Body of pancreas (tissue), 4 donors: ENCODE measurements at places on chromosomes 2 and 18. TPM values are rescaled to one million over a fixed set of nuclear protein-coding genes. Genes with fewer than 3 reads are reported as not detected.
A peak's percentile ranks its signal among the peaks of the same experiment; 100 is the strongest.

Gene TLX2
- total RNA-seq: not detected

Gene CSRNP3
- 5.9 TPM for total RNA-seq

Gene PLB1
- 1.0 TPM for total RNA-seq

Gene SAG
- not detected for total RNA-seq

Gene LRRTM1
- not detected for total RNA-seq

Gene EVX2
- not detected for total RNA-seq

Gene DYNAP
- total RNA-seq: not detected

Gene FAM110C
- 20.4 TPM for total RNA-seq

Gene CFC1
- 16.1 TPM for total RNA-seq

Gene REG3G
- 673 TPM for total RNA-seq

Gene SH3RF3
- total RNA-seq: 5.6 TPM

Gene CRYGD
- total RNA-seq: not detected

Gene SNTG2
- total RNA-seq: 11.9 TPM

DNA sequence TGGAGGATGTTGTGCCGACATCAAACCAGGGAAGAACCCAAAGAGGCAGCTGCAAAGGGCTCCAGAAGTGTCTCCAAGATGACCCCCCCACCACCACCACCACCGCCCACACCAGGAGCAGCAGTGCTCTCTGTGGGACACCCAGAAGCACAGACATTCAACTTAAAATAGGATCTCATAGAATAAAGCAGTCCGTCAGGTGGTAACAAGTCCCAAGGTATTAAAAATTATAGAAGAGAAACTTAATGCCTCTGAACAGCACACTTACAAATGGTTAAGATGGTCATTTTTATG is 155.5 kb upstream of the ID2 start:
- no peak overlapping the region for H3K4me3 ChIP-seq
- no peaks in the 10 kb centered on the region for H3K27me3 ChIP-seq
- no peaks in the 10 kb centered on the region for H3K36me3 ChIP-seq

GRCh38 chr2:242075168-242075567 is 205.6 kb downstream of the RTP5 start:
- no peak overlapping the region for H3K4me3 ChIP-seq
- no peak overlapping the region for H3K27ac ChIP-seq

- H3K4me1 ChIP-seq: peaks cover 15% of the 10 kb centered on the region
- H3K27me3 ChIP-seq: no peaks in the 10 kb centered on the region
- DNase-seq: no peak
- no peaks in the 10 kb centered on the region for H3K36me3 ChIP-seq
- H3K4me3 ChIP-seq: no peak overlapping the region
Measured at GRCh38 chr2:98502556-98503335, 58.1 kb downstream of the INPP4A start.

DNA sequence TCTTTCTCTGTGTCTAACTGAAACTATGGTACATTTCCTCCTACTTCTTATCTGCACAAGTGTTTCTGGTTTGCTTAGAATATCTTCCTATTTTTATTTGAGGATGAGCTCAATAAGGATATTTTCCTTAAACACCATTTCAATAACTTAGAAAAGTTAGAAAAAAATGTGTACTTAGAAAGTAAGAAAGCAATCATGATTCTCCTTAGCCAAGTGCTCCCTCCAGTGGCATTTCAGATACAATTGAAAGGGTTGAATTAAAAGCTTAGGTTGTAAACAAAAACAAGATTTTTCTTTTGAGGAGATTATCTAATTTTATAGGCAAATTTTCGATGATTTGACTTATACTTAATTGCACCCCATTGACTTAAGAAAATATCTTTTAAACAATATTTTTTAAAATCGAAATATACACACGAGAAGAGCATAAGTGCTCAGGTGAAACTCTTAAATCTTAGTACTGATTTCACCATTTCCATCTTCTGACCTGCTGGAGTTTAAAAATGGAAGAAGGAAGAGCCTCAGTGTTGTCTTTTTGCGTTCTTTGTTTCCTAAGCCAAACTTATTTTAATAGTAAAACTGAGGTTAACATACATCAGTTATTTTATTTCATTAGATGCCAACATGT is 26.9 kb downstream of the C18orf63 start:
- H3K27ac ChIP-seq: no peak overlapping the region
- H3K36me3 ChIP-seq: no peaks in the 10 kb centered on the region
- H3K4me1 ChIP-seq: no peaks in the 10 kb centered on the region
- no peaks in the 10 kb centered on the region for H3K27me3 ChIP-seq

DNA sequence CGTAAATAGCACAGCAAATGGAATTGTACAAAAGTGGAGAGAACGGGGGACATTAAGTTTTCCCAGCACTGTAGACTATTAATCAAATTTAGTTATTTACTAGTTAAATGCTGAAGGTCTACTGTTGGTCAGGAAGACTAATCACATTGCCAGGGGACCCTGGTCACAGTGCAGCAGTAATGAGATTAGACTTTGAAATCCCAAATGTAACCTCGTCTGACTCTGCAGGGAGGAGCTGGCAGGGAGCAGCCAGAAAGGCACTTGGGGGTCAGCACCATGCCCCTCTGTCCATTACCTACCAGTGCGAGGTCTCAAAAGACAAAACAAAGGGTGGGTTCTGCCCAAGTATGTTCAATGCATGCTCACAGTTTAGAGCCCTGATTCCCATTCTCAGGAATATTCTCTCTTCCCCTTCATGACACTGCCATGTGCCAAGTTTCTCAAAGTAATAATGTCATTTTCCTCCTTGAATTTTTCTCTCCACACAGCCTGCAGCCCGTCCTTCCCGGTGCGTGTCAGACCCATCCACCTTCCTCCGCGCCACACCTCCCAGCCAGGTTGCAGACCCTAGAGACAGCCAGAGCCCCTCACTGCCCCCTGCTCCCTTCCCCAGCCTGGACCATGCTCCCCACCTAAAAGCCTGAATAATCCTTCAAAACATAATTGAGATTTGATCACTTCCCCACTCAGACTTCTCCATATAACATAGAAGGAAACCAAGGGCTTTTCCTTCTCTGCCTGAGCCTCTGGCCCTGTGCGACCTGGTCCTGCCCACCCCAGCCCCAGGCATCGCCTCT is 52.5 kb downstream of the TMEM18 start:
- no peak overlapping the region for H3K4me3 ChIP-seq
- no peaks in the 10 kb centered on the region for H3K27me3 ChIP-seq
- no peaks in the 10 kb centered on the region for H3K4me1 ChIP-seq
- no peaks in the 10 kb centered on the region for H3K36me3 ChIP-seq
- no peak overlapping the region for H3K27ac ChIP-seq
- DNase-seq: no peak

DNA sequence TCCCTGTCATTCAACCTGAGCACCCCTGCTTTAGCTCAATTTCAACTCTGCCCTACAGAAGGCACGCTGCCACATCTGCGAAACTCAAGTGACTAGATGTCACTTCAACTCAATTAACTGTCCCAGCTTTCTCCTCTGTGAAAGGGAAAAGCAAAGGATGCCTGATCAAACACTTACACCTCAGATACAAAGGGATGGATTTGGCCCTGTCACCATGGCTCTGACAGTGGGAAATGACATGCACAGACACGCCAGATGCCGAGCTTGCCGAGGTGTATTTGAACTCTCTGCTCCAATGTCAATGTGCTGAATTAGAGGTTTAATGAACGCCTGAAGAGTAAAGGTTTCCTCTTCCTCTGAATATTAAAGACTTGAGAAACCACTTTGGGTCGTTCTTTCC is 481.1 kb downstream of the CBLN2 start:
- no peak overlapping the region for H3K4me3 ChIP-seq
- H3K36me3 ChIP-seq: no peaks in the 10 kb centered on the region
- H3K4me1 ChIP-seq: no peaks in the 10 kb centered on the region
- H3K27ac ChIP-seq: no peak overlapping the region
- DNase-seq: no peak

- no peaks in the 10 kb centered on the region for H3K27me3 ChIP-seq
- DNase-seq: no peak
- H3K4me1 ChIP-seq: peaks cover 13% of the 10 kb centered on the region
- H3K36me3 ChIP-seq: no peaks in the 10 kb centered on the region
- H3K27ac ChIP-seq: no peak overlapping the region
Measured at GRCh38 chr18:22434973-22435608, 17.4 kb upstream of the CTAGE1 start.

DNA sequence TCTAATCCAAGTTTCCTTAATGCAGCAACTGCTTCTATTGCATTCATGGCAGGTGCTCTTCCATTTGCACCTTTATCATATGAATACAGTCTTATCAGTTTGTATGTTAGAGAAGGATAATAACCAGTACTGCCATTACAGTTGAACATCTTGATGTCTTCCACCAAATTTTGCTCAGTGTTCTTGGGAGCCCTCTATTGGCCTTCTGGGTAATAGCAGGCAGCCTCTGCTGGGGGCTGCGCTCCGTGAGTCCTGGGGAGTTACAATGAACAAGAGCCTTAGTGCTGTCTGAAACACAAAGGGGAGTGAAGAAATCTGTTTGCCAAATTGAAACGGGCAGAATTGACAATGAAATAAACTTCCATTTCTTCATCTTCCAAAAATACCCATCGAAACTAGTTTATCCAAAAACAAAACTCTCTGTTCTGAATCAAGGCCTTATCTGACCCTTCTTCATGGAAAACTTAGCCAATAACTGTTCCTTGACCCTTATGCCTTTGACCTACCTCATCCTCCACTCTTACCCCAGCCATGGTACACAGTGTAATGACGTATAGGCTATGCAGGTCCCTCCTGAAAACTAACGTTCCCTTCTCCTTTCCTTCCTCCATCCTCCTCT is 79.9 kb downstream of the ALK start:
- peak; percentile 17 for DNase-seq
- H3K4me1 ChIP-seq: peaks cover 4% of the 10 kb centered on the region
- H3K27me3 ChIP-seq: no peaks in the 10 kb centered on the region
- no peak overlapping the region for H3K4me3 ChIP-seq
- no peak overlapping the region for H3K27ac ChIP-seq
- no peaks in the 10 kb centered on the region for H3K36me3 ChIP-seq

- peak; percentile 21 for DNase-seq
- H3K4me1 ChIP-seq: peaks cover 41% of the 10 kb centered on the region
- H3K36me3 ChIP-seq: no peaks in the 10 kb centered on the region
- no peak overlapping the region for H3K27ac ChIP-seq
Measured at GRCh38 chr2:39511219-39511604, 74.1 kb upstream of the MAP4K3 start.

GRCh38 chr2:70111752-70112591 is 24.7 kb downstream of the PCBP1 start:
- H3K27ac ChIP-seq: peak overlapping the region; percentile 36
- H3K36me3 ChIP-seq: no peaks in the 10 kb centered on the region
- H3K4me3 ChIP-seq: no peak overlapping the region
- H3K4me1 ChIP-seq: peaks cover 34% of the 10 kb centered on the region
- DNase-seq: no peak

DNA sequence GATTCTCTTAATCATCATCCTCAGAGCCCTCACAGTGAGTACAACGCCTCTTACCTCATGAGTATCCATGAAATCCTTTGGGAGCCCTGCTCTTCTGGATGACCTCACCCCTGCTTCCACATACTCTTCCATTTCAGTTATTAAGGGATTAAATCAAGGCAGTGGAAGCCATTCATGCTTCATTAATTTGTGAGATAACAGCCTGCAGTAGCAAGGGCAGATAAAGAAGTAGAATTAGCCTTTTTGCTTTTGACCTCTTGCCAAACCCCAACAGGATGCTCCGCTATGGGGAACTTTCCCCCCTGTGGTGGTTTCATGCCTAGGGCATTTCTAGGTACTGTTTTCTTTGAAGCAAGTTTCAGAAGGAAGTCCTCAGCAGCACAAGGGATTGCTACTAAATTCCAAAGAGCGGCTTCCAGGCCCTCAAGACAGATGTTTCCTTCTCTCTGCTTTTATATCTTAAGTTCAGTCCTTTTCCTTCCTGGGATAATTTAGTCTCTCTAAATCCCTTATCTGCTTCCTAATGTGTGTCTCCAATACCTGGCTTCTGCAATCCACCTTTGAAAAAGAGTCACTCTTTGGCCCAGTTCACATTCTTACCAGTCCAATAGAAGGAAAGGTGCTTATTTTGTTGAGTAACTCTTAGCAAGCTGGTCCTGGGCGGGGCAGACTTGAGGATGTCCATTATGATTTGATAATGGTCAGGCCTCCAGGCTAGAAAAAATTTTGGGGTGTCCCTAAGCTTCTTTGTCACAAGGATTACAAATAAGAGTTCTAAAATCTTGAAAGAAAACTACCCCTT is 76.9 kb downstream of the MYO1B start:
- H3K27ac ChIP-seq: no peak overlapping the region
- no peak for DNase-seq
- no peaks in the 10 kb centered on the region for H3K36me3 ChIP-seq
- peaks cover 34% of the 10 kb centered on the region for H3K4me1 ChIP-seq

- no peak for DNase-seq
- no peaks in the 10 kb centered on the region for H3K36me3 ChIP-seq
- no peak overlapping the region for H3K27ac ChIP-seq
- no peaks in the 10 kb centered on the region for H3K27me3 ChIP-seq
- no peak overlapping the region for H3K4me3 ChIP-seq
Measured at GRCh38 chr18:13416208-13416607, 197.6 kb downstream of the LDLRAD4 start.

GRCh38 chr18:75238100-75238499 is 27.5 kb downstream of the TSHZ1 start:
- H3K4me3 ChIP-seq: no peak overlapping the region
- no peak for DNase-seq
- no peaks in the 10 kb centered on the region for H3K27me3 ChIP-seq
- no peak overlapping the region for H3K27ac ChIP-seq

DNA sequence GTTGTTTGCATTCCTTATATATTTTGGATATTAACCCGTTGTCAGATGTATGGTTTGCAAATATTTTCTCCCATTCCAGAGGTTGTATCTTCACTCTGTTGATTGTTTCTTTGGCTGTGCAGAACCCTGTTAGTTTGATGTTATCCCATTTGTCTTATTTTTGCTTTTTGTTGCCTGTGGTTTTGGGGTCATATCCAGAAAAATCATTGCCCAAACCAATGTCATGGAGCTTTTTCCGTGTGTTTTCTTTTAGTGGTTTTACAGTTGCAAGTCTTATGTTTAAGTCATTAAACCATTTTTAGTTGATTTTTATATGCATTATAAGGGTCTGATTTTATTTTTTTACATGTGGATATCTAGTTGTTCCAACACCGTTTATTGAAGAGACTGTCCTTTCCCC is 35.8 kb downstream of the PPIG start:
- no peak for DNase-seq
- no peaks in the 10 kb centered on the region for H3K4me1 ChIP-seq
- H3K36me3 ChIP-seq: peaks cover 4% of the 10 kb centered on the region
- H3K27ac ChIP-seq: no peak overlapping the region
- H3K27me3 ChIP-seq: no peaks in the 10 kb centered on the region
- no peak overlapping the region for H3K4me3 ChIP-seq

- peak overlapping the region; percentile 87 for H3K4me3 ChIP-seq
- peaks cover 15% of the 10 kb centered on the region for H3K4me1 ChIP-seq
- H3K36me3 ChIP-seq: no peaks in the 10 kb centered on the region
- H3K27me3 ChIP-seq: no peaks in the 10 kb centered on the region
- no peak for DNase-seq
- peak overlapping the region; percentile 93 for H3K27ac ChIP-seq
Measured at GRCh38 chr2:197515315-197515738, 539 bp upstream of the MOB4 start.

- H3K36me3 ChIP-seq: no peaks in the 10 kb centered on the region
- DNase-seq: no peak
- no peak overlapping the region for H3K4me3 ChIP-seq
- no peak overlapping the region for H3K27ac ChIP-seq
Measured at GRCh38 chr2:36762764-36763490, 66.4 kb downstream of the VIT start.
